ENCODE measurements at places on chromosomes 11 and 22.

- no peak for DNase-seq
- H3K4me1 ChIP-seq: no peaks in the 10 kb centered on the region
- H3K4me3 ChIP-seq: no peak overlapping the region
- H3K27me3 ChIP-seq: no peaks in the 10 kb centered on the region
- no peak overlapping the region for H3K27ac ChIP-seq
Measured at GRCh38 chr11:84345597-84345996, 1059.4 kb upstream of the CCDC90B start.

- H3K4me1 ChIP-seq: peaks cover 12% of the 10 kb centered on the region
- DNase-seq: no peak
- H3K27ac ChIP-seq: no peak overlapping the region
- H3K4me3 ChIP-seq: no peak overlapping the region
Measured at GRCh38 chr11:33321422-33321821, 64.2 kb downstream of the HIPK3 start.

GRCh38 chr11:90250970-90251369 lies 28.1 kb upstream of the CHORDC1 start:
- H3K27ac ChIP-seq: no peak overlapping the region
- peaks cover 43% of the 10 kb centered on the region for H3K27me3 ChIP-seq
- no peak for DNase-seq

GRCh38 chr22:23013612-23014011 lies 56.7 kb upstream of the GNAZ start:
- no peaks in the 10 kb centered on the region for H3K36me3 ChIP-seq
- H3K4me1 ChIP-seq: no peaks in the 10 kb centered on the region
- DNase-seq: no peak
- H3K27ac ChIP-seq: no peak overlapping the region

DNA sequence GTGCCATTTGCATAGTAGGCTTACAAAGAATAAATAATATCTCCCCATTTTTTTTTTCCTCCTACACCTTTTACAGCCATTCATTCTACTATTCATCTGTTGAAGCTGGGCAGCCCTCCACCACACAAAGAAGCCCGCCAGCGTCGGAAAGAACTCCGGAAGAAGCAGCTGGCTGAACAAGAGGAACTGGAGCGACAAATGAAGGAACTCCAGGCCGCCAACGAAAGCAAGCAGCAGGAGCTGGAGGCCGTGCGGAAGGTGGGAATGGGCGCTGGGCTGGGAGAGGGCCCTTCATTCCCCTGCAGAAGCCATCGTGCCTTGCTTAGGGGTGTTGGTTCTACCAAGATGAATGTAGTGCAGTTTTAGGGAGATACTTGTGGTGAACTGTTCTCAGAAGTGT lies 68.6 kb downstream of the SWAP70 start:
- H3K4me3 ChIP-seq: no peak overlapping the region
- peaks cover 69% of the 10 kb centered on the region for H3K36me3 ChIP-seq
- H3K27me3 ChIP-seq: no peaks in the 10 kb centered on the region
- no peak for DNase-seq

DNA sequence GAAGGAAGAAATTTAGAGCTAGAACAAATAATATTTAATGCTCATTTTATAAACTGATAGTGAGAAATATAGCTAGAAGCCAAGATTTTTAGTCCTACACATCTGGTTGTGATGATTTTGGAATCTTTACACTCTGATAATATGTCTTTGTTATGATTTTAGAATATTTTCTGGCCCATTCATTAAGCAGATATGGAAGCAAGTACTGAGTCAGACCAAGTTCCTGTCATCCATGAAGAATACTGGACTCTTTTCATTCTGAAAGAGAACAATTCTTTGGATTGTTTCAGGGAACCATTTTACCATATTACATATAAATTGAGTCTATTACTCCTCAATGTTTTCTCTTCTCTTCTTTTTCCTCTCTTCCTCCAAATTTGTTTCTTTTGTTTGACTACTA lies 227.4 kb downstream of the TMEM135 start:
- no peaks in the 10 kb centered on the region for H3K27me3 ChIP-seq
- peaks cover under 1% of the 10 kb centered on the region for H3K36me3 ChIP-seq
- no peak for DNase-seq
- H3K4me1 ChIP-seq: peaks cover 55% of the 10 kb centered on the region
- H3K27ac ChIP-seq: peak overlapping the region; percentile 83

DNA sequence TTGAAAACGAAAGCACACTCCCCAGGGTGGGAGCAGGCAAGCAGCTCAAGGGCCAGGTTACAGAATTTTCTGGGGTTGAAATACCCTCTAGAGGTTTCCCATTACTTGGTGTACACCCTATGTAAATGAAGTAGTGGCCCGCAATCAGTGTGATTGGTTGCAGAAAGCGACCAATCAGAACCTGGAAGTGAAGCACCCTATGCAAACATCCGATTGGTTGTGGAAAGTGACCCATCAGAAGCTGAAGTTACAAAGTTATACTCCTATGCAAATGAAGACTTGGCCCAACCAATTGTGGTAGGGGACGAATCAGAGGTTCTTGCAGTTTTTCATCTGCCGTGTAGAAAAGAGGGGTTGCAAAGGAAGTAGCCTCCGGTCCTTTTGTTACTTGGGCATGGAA lies 19.2 kb downstream of the PRR5 start:
- no peaks in the 10 kb centered on the region for H3K4me1 ChIP-seq
- H3K27me3 ChIP-seq: no peaks in the 10 kb centered on the region
- H3K27ac ChIP-seq: no peak overlapping the region
- peaks cover 6% of the 10 kb centered on the region for H3K36me3 ChIP-seq
